Effector memory CD4-positive, alpha-beta T cell (primary cell): ENCODE measurements at places on chromosomes 13 and 19.

DNA sequence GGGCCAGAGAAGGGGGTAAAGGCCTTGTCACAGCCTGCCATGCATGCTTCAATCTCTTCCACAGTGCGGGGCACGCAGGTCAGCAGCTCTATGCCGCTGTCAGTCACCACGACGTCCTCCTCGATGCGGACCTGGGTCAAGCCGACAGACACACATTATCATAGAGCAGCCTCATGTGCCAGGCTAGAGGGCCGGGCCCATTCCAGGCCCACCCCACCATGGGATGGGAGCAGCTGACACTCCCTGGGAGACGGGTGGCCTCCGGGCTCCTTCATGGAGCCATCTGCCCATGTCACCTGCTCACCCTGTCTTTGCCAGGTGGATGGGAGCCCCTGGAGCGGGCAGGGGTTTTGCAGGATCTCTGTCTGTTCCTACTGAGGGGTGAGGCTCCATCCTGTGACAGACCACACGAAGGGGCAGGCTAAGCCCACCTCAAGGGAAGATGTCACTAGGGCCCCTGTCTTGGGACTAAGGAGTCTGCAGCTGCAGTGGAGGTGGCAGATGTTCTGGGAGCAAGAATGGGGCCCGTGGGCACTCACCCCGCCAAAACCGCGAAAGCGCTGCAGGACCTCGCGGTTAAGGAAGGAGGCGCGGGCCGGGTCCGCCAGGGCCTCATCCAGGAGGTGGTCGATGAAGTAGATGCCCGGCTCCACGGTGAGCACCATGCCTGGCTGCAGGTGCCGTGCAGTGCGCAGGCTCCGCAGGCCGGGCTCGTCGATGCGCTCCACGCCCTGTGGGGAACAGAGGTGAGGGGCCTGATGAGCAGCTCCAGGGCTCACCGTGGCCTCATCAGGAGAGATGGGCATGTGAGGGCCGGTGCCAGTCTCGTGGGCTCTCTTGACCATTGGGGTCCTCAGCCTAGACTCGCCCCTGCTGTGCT lies 14.1 kb downstream of the CEBPG start:
- DNase-seq: no peak

GRCh38 chr13:40540328-40541044 lies 126.0 kb downstream of the FOXO1 start:
- no peak for DNase-seq

DNA sequence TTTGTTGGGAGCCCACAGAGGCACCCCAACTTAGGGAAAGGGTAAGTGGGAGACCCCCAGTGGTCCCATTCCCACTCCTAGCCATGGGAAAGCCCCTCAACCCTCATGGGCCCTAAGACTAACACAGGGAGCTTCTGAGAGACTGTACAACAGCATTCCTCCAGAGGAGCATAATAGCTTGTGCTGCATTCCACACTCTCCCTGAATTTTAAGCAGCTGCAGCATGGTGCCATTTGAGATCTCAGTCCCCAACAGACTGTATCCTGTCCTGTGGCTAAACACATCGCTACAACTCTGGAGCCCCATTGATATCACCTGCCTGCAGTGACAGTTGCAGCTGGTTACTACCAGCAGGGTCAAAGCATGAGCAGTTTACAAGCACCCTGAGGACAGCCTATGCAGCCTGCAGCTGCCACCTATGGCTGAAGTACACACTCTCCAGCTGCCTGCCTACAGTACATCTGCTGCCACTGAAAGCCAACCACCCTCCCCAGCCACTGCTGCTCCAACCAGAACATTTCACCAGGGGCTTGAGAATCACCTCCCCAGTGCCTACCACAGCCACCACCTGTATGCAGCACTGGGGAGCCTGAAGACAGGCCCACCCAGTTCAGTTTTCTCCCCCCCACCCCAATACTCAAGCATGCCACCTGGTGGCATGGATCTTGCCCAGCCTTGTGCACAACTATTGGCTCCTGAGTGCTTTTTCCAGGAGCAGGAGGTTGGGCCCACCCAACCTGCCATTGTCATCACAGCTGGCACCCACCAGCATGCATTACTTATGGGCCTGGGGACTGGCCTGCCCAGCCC lies 557.3 kb downstream of the GPC5 start:
- DNase-seq: no peak

- DNase-seq: no peak
Observed at GRCh38 chr19:14418856-14419105, 360 bp downstream of the DDX39A start.

DNA sequence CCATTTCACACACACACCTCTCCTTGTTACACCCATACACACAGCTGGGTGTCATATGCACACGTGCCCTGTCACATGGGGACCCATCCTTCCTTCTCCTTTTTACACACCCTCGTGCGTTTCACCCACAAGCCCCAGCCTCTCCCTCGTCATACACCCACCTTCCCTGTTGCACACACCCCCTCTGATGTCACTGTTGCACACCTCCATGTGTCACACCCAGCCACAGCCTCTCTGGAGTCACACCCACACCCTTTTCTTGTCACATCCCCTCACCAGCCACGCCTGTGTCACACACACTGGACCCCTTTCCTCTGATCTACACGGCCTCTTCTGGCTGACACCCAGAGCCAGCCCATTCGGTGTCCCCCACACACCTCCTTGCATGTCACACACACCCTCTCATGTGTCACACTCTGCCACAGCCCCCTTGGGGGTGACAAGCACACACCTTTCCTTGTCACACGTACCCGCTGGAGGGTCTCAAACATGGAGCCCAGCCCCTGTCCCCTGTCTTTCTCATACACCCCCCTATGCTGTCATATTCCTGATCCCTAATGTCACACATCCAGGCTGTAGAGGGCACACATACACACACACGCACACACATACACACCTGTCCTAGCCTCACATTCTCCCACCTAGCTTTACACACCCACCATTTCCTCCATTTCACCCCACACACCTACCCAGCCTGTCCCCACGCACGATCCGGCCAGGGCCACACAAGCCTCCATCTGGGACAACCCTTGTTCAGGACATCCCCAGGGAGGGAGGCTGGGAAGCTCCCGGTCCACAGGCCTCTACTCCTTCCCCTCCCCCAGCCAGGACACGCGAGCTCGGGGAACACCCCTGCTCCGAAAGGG lies 1.4 kb downstream of the NOVA2 start:
- no peak for DNase-seq

DNA sequence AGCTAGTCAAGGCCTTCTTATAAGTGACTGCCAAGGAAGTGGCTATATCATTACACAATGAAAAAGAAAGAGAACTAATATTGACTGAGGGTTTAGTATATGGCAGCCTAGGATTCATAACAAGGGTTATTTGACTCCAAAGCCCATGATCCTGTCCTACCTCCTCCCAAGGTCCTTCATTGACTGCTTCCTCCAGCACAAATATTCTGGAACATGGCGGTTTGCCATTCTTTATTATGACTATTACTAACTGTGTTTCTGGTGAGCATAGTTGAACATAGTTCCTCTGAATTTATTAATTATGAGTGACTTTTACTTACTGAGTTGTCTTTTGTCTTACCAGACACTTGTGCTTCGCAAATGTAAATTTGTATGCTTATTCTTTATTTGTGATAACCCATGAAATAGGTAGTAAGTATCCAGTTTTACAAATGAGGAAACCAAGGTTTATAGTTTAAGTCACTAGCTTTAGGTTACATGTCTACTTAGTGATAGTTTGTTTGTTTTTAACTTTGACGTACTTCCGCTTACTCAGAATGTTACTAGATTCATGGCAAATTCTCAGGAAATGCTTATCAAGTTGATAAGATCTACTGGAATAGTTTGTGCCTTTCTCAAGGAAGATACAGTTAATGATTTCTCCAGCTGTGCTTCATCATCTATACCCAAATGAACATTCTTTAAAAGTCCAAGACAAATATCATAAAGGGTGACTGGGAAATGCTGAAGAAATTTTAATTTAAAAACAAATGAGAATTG lies 15.5 kb upstream of the DCLK1 start:
- DNase-seq: no peak
